Activated naive CD4-positive, alpha-beta T cell (primary cell): ENCODE measurements at places on chromosomes 2 and 18.

DNA sequence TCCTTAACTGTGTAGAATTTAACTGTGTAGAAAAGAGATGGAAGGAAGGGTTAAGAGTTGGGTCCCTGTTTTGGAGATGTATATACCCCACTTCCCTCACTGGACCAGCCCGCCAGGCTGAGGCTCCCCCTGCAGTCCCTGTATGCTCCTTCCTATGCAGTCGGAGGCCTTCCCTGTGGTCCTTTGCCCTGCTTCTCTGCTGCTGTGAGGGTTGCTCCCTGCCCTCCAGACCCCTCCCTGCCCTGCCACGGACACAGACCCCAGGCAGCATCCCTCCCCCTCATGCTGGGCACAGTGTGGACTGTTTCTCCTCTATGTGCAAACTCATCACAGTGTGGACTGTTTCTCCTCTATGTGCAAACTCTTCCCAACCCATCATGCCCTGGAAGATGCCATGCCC is 88.7 kb downstream of the TGOLN2 start:
- DNase-seq: no peak

- no peak for DNase-seq
Measured at GRCh38 chr2:48015421-48015820, 109.1 kb upstream of the FBXO11 start.

DNA sequence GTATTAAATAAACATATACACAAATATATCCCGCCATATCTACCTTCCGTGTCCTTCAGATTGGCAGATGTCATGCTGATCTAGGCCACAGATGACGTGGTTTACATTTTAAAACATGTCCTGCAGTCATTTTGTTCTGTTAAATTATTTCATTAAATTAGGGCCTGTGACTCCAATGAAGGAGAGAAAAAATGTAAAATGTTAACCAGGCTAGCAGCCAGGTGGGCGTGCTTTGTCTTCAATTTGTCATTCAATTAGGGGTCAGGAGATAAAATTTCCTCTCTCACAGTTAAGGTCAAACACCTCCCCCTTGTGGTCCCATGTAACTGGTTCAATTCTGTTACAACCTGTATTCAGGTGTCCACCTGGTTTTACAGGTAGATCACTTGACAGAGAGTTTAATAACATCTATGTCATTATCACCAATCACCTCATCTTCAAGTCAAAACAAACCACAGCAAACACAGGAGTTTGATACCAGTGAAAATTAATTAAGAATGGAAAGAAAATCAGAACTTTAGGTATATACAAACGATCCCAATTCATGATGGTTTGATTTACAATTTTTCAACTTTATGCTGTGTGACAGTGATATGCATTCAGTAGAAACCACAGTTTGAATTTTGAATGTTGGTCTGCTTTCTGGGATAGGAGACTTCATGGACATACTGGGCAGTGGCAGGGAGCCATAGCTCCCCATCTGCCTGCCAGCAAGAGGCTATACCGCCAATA is 339.4 kb downstream of the CMPK2 start:
- DNase-seq: no peak

DNA sequence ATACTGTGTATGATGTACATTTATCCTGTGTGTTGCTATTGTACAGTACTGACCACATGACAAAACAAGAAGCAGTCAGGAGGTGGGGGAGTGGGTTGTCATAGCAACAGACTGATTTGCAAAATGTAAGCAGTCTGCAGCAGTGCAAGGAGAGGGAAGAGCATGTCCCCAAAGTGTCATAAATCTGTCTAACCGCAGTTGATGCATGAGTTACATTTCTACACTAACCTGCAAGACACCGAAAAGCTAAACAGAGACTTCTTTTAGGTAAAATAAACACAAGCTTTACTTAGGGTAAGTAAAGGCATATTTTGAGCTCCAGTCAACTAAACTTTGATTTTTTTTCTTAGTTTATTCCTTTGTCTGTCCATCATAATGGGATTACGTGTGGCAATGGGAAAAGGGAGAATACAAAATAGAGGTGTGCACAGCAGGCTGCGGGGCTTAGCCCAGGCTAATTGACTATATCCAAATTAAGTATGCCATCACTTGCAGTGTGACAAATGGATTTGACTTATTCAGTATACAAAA is 134.5 kb downstream of the MEIS1 start:
- no peak for DNase-seq

- no peak for DNase-seq
Measured at GRCh38 chr2:190062053-190062452, 476 bp downstream of the MSTN start.

GRCh38 chr2:197804758-197805714 is 643 bp downstream of the PLCL1 start:
- DNase-seq: peak; percentile 34

- DNase-seq: no peak
Measured at GRCh38 chr2:161178756-161179155, 18.5 kb downstream of the TANK start.

DNA sequence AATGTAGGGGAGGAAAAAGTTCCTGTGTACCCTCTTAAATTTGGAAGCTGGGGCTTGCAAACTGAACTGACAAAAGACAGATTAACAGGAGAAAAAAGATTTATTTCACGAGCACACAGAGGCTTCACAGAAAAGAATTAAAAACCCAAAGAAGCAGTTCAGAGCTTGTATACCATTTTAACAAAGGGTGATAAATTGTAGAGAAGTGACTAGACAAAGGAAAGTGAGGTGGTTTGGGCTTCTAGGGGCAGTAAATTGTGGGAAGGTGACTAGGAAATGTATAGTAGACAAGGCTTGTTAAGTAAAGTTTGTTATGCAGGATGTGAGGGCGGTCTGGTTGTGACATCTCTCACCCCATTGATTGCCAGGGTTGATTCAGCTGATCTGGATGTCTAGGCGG is 53.5 kb upstream of the ZDBF2 start:
- no peak for DNase-seq

DNA sequence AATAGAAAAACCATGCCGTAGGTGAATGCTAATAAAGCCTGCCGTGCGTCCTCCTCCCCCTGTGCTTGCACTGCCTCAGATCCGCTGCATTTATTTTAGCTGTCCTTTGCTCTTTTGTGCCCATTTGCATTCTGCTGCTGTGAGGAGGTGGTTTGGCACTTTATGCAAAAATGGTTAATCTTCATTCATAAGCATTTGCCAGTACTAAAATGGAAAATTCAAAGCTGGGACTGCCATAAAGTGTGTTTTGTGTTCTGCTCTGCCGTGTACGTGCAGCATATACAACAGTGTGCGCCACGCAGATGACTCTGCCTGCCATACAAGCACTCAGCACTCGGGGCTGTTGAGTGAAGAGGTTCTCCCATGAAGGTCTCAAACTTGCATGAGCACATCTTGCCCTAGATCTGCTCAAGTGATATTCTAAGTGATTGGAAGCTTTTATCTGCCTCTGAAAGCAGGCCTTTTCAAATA is 73.6 kb downstream of the SPATS2L start:
- no peak for DNase-seq

DNA sequence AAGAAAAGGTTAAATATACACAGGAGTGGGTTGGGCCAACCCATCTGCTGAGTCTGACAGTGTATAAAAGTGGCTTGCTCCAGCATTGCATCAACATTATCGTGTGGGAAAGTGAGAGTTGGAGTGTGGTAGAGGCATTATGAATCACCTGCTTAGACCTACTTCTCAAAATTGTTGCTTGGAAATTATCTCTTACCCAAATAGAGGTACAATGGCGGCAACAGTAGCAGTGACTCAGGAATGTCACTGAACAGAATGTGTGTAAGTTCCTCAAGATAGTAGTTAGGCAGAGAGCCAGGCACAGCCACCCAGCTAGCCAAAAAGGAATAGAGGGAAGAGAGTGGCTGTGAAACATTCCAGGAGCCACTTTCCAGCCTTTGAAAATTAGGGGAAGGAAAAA is 616.0 kb downstream of the NUP35 start:
- no peak for DNase-seq

DNA sequence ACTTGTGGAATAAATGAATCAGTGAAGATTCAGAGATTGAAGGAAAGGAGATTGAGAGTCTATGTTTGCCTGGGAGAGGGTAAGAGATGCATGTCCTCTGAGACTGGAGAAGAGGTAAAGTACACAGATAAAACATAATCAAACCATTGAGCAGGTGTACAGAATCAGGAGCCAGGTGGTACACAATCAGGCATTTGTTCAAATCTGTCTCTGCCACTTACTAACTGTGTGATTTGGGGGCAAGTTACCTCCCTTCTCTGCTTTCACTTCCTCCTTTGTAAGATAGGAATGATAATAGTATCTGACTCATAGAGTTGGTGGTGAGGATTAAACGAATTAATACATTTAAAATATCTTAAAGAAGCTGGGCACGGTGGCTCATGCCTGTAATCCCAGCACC is 94.0 kb downstream of the CDK15 start:
- no peak for DNase-seq

DNA sequence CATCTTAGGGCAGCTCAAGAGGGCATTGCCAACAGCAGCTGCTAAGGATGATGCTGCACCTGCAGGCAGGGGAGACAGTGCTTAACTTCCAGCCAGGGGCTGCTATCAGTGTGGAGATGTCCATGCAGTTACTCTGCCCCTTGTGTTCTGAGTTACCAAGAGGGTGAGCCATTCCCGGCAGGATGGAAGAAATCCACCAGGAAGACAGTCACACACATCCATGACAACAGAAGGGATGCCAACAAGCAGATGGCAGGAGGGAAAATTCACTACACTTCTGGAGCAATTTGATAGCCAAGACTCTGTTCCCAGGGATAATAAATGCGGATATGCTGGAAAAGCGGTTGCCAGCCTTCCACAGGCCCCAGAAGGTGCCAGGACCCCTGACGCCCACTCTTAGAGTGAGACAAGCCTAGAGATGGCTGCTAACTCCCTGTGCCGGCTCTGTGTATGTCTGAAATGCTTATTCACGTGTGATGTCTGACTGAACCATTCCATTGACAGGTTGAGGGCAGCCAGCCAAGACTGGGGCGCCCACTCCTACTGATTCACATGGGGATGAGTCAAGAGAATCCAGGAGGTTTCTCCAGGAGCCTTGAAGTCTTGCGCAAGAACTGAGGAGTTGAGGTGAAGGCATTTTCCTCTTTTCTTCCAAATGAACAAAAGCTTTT is 24.5 kb downstream of the LOXHD1 start:
- DNase-seq: no peak

DNA sequence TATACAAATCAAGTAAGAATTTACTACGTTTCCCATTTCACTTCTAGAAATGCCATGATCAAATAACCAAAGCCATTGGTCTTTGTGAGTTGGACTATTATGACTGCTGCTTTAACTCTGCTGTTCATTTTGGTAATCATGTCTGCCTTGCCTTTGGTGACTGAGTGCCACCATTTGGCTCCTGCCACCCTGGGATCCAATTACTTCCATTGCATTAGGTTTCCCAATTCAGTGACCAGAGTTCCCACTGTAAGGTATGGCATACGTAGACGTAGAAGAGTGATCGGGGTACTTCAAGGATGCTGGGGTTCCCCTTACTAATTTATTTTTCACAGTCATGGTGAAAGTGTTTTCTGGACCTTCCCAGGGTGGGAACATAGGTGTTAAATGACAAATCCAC is 90.1 kb downstream of the SPIRE1 start:
- no peak for DNase-seq

DNA sequence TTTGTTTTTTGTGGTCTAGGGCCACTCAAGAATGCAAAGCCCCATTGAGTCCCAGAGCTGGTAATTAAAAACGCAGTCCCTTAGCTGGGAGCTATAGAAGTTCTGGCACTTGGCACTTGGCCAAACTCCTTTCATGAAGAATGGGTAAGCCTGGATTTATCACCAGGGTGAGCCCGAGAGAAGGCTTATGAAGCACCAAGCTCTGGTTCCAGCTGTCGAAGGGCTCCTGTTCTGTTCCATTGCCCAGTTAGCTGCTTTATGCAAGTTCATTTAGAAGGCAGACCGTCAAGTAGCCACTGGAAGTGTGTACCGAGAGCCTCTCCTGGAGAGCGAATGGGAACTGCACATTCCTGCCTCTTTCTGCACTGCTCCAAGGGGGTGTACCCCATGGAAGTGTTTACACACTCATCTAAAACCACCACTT is 14.2 kb downstream of the ECEL1 start:
- no peak for DNase-seq
